ENCODE measurements at places on chromosomes 7 and 10.

DNA sequence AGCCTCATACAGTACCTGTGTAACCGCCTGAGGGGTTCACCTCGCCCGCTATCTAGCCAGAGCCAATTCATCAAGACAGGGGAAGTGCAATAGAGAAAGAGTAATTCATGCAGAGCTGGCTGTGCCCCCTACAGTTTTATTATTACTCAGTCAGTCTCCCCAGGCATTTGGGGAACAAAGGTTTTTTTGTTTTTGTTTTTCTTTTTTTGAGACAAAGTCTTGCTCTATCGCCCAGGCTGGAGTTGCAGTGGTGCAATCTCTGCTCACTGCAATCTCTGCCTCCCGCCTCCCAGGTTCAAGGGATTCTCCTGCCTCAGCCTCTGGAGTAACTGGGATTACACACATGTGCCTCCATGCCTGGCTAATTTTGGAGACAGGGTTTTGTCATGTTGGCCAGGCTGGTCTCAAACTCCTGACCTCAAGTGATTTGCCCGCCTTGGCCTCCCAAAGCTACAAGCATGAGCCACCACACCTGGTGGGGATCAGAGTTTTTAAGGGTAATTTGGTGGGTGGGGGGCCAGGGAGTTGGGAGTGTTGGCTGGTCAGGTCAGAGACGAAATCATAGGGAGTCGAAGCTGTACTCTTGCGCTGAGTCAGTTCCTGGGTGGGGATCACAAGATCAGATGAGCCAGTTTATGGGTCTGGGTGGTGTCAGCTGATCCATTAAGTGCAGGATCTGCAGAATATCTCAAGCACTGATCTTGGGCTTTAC lies 116.5 kb downstream of the MARCHF5 start:
- no peak for DNase-seq

DNA sequence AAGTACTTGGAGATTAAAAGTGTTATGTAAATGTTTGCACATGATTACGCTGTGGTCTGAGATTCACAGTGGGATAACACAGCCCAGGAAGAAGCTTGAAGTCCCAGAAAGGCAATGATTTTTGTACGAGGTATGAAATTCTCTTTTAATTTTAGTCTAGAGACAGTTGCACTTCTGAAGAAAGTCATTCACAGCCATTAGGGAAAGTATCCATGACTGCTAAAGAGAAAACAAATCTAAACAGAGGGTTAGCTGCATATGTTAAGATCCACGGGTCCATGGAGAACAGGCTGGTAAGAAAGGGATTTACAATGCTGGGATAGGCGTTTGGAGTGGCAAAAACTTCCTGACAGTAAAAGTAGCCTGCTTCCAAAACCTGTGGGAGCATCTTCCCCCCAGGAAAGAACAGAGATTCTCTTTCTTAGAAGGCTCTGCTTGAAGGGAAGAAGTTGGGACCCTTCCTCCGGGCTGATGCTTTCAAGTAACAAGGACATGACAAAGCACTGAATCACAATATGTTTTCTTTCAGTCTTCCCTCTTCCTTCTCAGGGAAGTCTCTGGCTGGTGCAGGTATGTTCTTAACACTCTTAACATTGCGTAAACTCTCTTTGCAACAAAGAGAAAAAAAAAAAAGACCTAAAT lies 220.8 kb upstream of the CELF2 start:
- DNase-seq = no peak

GRCh38 chr7:42981601-42982000 lies 49.4 kb downstream of the MRPL32 start:
- DNase-seq = no peak

GRCh38 chr7:47535704-47536628 lies 45.9 kb downstream of the TNS3 start:
- DNase-seq = no peak

GRCh38 chr7:33554046-33554445 lies 351.3 kb upstream of the BMPER start:
- DNase-seq = no peak

- no peak for DNase-seq
Observed at GRCh38 chr7:135308583-135309327, 75.1 kb downstream of the STRA8 start.

- no peak for DNase-seq
Observed at GRCh38 chr7:75567948-75568595, 76.0 kb downstream of the SPDYE5 start.

GRCh38 chr10:78372806-78373205 lies 339.1 kb downstream of the RPS24 start:
- no peak for DNase-seq

DNA sequence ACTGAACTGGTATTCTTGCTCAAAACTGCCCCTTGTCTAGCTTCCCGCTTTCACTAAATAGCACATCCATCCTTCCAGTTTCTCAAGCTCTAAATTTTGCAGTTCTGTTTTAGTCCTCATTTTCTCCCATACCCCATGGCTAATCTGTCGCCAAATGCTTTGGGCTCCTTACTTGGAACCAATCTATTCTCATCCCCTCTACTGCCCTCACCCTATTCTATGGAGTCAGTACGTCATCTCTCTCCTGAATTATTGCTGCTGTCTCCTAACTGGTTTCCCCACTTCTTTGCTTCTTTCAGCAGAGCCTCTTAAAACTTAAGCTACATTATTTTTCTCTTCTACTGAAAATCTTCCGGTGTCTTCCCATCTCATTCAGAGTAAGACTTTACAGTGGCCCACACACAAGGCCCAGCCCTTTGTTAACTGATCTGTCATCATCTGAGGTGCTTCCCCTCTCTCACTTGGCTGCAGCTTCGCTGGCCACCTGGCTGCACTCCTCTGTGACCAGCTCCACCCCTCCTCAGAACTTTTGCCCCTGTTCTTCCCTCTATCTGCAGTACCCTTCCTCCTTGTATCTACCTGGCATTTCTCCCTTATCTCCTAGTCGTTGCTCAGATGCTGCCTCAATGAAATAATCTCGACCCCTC lies 9.9 kb downstream of the STARD3NL start:
- DNase-seq = no peak

DNA sequence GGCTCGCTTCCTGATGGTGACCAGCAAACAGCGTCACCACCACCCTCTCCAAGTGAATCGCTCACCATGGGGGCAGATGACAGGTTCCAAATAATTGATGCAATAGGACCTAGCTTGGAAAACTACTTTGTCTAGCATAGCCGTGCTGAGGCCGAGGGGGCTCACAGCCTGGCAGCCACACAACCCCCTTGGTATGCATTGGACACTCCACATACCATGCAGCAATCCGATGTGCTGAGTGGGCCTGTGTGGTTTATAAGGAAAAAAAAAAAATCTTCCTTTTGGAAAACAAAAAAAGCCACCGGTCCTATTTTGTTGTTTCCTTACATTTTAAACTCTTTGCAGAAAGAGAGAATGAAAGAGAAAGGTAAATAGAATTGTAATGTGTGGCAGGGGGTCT lies 15.1 kb downstream of the GATA3 start:
- no peak for DNase-seq

DNA sequence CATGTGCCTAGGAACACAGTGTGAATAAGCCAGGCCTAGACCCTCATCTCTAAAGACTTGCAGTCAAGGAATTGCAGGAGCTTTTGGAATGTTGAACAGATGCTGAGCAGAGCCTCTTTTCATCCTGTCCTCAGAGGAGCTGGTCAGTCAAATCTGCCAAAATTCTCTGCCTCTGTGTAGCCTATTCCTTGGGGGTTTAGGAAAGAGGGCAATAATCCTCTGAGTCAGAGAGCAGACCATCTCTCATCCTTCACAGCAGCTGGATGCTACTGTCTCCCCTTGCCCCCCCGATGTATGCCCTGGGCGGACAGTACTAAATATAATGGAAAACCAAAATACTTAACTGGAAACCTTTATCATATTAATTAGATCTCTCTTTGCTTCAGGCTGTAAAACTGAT lies 52.6 kb downstream of the BICC1 start:
- no peak for DNase-seq

GRCh38 chr10:13792006-13792405 lies 205.2 kb downstream of the PRPF18 start:
- DNase-seq = no peak

- DNase-seq = no peak
Observed at GRCh38 chr7:5636914-5637313, 144.5 kb downstream of the RNF216 start.

- DNase-seq = peak; percentile 78
Observed at GRCh38 chr7:130363026-130363847, 17.1 kb upstream of the CPA1 start.

GRCh38 chr10:107701943-107702342 lies 537.4 kb upstream of the SORCS1 start:
- no peak for DNase-seq

DNA sequence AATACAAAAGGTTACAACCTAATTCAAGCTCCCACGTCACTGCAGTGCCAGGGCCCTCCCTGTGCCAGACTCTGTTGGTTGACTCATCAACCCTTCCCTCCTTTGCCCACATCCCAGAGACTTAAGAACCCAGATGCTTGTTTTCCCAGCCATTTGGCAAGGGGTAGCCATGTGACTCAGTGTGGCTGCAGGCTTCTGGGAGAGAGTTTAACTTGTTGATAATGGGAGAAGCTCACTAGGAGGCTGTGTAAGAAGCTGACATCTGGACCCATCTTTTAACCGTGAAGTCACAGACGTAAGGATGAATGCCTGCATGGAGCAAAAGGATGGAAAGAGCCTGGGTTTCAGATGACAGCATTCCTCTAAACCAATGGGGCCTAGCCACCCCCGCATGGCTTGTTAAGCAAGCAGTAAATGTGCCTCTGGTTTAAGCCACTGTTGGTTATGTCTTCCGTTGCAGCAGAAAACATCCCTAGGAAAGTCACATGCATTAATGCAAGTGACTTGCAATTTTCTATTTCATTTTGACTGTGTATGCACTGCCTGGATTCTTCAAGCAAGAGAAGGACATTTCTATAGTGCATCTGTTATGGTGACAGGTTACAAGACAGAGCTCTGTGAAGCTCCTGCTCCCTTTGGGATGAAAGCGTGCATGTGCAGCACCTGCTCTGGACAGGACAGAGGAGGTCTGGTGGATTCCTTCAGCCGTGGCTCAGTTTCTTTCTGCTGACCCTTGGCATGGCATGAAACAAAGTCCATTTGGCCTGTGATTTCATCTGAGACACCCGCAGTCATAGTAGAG lies 57.5 kb upstream of the CREB5 start:
- DNase-seq = no peak

- DNase-seq = no peak
Observed at GRCh38 chr10:112991888-112992491, 41.9 kb downstream of the TCF7L2 start.

GRCh38 chr7:99308461-99309074 lies 17.1 kb upstream of the ARPC1A start:
- no peak for DNase-seq

DNA sequence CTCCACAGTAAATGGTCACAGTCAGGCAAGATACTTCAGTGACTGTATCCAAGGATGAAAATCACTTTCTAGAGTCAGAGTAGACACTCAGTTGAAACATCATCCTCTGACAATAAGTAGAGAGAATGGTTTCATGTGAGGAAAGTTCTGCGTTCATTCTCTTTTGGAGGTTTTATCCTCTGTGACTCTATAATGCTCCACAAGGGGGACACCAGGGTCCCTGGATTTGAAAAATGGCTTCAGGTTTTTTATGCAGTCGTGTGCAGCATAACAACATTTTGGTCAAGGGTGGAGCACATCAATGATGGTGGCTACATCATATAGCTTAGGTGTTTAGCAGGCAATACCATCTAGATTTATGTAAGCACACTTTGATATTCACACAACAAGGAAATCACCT lies 40.4 kb downstream of the TMEM168 start:
- no peak for DNase-seq

- no peak for DNase-seq
Observed at GRCh38 chr7:69994886-69995542, 396.7 kb downstream of the AUTS2 start.

DNA sequence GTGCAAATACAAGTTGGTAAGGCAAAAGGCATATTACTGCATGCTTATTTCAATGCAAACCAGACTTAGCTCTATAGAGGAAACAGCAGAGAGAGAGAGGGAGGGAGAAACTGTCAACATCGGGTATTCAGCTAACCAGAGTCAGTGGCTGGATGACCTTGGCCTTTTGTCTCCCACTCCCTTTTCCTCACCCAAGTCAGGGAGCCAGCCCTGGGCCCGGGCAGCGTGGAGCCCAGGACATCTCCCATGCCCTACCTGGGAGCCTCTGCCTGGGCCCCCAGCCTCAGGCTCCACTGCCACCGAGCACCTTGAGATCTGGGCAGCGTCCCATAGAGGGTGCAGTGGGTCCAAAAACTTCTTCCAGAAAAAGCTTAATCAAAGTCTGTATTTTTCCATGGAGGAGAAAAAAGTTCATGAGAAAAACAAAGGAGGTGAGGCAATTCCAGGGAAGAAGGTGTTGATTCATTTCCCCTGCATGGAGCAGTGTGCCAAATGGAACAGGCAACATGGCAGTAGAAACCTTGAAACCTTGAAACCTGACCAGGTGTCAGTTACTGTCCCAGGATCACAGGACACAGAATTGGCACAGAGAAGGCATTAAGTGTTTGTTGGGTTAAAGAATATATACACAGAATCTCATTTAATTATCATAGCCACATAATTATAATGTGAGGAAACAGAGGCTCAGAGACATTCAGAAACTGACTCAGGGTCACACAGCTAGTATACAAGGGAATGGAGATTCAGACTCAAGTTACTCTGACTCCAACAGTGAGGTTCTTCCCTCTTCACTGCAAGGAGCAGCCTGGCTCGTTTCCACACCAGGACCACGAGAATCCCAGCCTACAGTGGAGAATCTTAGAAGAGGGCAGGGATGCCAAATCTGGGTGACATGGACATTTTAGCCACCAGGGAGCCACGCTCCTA lies 5.8 kb upstream of the NCOA4 start:
- no peak for DNase-seq

DNA sequence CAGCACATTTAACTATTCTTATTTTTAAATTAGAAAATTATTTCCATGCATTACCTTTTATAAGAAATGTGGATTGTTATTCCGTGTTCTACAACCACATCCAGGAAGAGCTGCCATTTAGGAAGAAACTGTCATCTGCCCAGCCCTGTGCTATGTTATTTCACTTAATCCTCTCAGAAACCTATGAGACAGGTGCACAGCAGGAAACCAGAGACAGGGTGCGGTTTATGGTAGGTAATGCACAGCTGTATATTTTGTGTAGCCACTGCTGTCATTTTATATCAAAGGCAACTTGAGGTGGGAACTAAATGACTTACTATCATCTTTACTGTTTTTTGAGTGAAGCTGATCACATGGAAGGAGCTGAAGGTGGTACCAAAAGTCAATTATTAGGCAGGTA lies 232.3 kb downstream of the MAGI2 start:
- DNase-seq = no peak

DNA sequence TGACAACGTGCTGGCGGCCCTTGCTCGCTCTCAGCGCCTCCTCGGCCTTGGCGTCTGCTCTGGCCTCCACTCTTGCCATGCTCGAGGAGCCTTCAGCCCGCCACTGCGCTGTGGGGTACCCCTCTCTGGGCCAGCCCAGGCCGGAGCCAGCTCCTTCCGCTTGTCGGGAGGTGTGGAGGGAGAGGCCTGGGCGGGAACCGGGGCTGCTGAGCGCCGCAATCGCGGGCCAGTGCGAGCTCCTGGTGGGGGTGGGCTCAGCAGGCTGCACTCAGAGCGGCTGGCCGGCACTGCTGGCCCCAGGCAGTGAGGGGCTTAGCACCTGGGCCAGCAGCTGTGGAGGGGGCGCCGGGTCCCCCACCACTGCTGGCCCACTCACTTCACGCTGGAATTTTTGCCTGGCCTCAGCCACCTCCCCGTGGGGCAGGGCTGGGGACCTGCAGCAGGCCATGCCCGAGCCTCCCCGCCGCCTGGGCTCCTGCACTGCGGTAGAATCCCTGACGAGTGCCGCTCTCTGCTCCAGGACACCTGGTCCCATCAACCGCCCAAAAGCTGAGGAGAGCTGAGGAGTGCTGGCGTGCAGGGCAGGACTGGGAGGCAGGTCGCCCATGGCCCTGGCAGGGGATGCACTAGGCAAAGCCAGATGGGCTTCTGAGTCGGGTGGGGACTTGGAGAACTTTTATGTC lies 372.2 kb upstream of the NRG3 start:
- no peak for DNase-seq

Measured in activated T-cell treated with anti-CD3 and anti-CD28 coated beads, Interleukin-2, amount 50 U/mL, for 48 hours (primary cell).